Muscle of arm (tissue), 14 donors: ENCODE measurements at places on chromosomes 13 and 19. TPM values are rescaled to one million over a fixed set of nuclear protein-coding genes. Genes with fewer than 3 reads are reported as not detected.
A peak's percentile ranks its signal among the peaks of the same experiment; 100 is the strongest.

- DNase-seq, result peak; percentile 58
Measured at GRCh38 chr13:30615866-30616541, 1.7 kb upstream of the USPL1 start.

MATK gene
- polyA plus RNA-seq, result 0.51 TPM

CEACAM3 gene
- not detected for polyA plus RNA-seq

GRCh38 chr13:114122127-114122511 is 10.3 kb downstream of the RASA3 start:
- no peak for DNase-seq

CD320 gene
- polyA plus RNA-seq, result 19.9 TPM

DNA sequence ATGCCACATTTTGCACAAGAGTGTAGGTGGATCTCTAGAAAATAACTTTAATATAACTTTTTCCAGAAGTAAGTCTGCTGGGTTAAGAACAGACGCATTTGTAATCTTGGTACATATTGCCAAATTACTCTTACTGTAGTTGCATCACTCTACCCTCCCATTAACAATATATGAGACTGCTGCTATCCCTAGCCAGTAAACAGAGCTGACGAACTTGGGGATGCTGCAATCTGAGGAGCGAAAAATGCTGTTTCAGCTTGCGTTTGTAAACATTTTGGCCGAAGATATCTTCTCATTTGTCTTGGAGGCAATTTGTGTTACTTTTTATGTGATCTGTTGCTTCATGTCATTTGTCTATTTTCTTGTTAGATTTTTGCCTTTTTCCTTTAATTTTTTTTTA is 1482.8 kb downstream of the OLFM4 start:
- no peak for DNase-seq

DNA sequence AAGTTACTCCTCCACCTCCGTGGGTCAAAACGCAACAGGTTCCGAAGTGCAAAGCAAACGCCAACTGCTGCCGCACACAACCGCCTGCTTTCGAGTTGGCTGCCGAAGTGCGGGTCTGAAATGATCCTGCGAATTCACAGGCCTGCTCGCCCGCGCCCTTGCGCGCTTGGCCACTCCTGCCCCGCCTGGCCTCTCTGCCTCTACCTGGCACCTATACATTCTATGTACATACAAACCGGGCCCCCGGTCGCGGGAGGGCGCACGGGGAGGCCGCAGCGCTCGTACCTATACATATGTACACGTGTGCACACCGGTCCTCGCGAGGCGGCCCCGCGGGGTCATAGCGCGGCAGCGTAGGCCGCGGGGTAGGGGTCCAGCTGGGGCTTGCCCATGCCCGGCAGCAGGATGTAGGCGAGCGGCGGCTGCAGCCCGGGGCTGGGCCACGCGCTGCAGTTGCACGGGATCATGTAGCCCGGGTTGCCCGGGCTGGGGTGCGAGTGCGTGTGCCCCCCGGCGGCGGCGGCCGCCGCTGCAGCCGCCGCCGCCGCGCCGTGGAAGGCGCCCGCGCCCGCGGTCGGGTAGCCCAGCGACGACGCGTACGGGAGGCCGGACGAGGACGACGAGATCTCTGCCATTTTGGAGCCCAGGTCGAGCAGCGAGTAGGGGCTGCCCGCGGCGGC is 1.3 kb downstream of the SOX21 start:
- no peak for DNase-seq

DNA sequence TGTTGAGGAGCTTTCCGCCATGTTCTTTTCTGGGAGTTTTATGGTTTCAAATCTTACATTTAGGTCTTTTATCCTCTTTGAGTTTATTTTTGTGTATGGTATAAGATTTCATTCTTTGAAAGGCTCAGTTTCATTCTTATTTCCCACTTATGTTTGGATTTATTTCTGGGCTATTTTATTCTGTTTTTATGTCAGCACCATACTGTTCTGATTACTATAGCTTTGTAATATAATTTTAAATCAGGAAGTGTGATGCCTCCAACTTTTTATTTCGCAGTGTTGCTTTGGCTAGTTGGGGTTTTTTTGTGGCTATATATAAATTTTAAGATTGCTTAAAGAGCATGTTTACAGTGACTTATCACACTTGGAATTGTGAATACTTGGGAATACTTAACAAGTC is 135.1 kb downstream of the SIPA1L3 start:
- no peak for DNase-seq

EFNA2 gene
- polyA plus RNA-seq, result 0.40 TPM

- DNase-seq, result no peak
Measured at GRCh38 chr13:50845211-50845610, 1.7 kb upstream of the DLEU7 start.

GRCh38 chr13:98406427-98406826 is 170.5 kb downstream of the STK24 start:
- no peak for DNase-seq

GRCh38 chr13:98349731-98350305 is 172.7 kb upstream of the RNF113B start:
- DNase-seq, result no peak

GRCh38 chr19:15274477-15274876 is 42.2 kb upstream of the EPHX3 start:
- no peak for DNase-seq

DNA sequence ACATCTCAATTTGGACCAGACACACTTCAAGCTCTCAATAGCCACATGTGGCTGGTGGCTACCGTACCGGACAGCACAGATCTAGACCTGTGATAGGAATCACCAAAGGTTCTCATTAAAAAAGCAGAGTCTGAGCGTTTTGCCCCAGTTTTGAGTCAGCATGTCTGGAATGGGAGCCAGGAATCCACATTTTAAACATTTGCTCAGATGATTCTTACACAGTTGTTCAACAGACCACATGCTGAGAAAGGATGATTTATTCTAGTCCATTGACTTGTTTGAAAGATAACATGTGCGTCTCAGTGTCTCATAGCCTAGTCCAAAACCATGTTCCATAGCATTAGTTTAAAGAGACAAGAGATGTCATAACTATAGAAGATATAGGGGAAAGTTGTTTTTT is 53.4 kb downstream of the FLT3 start:
- DNase-seq, result no peak

UHRF1 gene
- 33.5 TPM for polyA plus RNA-seq

DMRTC2 gene
- polyA plus RNA-seq, result not detected

- no peak for DNase-seq
Measured at GRCh38 chr13:50016444-50016843, 1.2 kb downstream of the KCNRG start.

DNA sequence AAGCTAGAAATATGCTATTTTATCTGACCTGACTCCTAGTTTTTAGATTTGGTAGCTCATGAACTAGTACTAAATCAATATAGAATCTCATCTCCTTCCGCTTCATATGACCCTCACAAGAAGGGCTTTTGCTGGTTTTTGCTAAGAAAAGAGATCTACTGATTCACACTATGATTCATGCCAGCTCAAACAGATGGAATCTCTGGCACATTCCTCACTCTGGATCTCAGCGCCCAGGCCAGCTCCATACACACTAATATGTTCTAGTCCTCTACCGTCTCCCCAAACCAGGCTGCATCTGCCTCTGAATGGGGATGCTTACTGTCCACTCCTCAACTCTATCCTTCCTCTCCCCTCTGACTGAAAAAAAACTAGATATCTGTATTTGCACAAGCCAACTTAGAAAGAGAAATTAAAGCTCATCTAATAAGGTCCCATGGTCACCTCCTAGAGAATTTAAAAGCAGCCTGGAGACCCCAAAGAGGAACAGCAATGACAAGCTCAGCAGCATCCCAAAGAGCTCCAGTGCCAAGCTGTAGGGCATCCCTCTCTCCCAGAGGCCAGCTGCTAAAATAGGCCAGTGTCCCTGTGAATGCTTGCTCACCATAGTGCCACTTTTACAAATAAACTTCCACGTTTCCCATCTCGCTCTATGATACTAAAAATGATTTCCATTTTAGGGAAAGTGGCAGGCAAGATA is 74.9 kb downstream of the LHFPL6 start:
- no peak for DNase-seq

- DNase-seq, result peak; percentile 59
Measured at GRCh38 chr19:39502640-39503417, 4.1 kb downstream of the DLL3 start.

DNA sequence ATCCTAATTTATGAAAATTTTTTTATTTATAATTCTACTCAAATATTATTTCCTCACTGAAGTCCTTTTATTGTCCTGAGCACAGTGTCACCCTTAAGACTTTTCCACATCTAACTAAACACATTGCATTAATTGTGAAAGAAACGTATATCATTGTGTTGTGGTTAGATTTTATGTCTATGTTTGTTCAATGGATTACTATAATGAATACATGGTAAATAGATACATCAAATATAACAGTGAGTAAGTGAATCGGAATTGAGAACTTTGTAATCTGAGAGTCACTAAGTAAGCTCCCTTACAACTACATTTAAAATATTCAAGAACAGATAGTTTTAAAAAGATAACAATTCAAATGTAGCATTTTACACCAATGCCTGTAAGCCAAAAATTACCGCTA is 417.6 kb upstream of the PCDH20 start:
- no peak for DNase-seq

DNA sequence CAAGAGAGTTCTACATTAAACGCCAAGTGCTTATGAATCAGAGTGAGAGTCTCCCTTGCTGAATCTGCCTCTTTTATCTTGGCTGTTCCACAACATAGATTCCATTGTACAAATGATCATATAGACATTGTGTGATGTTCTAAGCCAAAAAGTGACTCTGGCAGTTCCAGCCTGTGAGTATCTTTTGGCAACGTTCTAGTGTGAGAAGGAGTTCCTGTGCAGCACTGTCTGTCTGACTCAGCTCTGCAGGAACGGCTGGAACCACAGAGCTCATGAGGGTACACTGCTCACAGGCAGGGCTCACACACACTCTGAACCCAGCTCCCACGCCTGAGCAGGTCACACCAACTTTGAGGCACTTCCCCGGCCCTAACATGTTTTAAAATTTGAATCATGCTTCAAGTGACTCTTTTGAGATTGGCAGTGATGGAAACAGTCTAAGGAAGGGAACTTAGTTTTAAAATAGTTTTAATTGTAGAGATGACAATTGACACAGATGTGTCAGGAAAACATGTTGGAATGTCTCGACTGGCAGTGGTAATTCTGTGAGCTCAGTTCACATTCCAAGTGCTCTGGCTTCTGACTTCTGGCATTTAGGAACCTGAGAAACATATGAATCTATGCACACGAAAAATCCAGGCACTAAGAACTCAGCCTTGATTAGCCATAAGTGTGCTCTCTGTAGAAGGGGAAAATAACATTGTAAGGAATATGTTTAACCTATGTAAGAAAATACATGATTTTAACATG is 272.0 kb downstream of the UQCRFS1 start:
- no peak for DNase-seq

ZNF284 gene
- 3.4 TPM for polyA plus RNA-seq

SIGLECL1 gene
- polyA plus RNA-seq, result not detected

SIGLEC8 gene
- 0.08 TPM for polyA plus RNA-seq

ADPRHL1 gene
- polyA plus RNA-seq, result 281 TPM

HNRNPL gene
- polyA plus RNA-seq, result 251 TPM

GRCh38 chr13:75368167-75368566 is 113.8 kb downstream of the TBC1D4 start:
- DNase-seq, result peak; percentile 18

SOX1 gene
- polyA plus RNA-seq, result not detected

GRCh38 chr19:8036434-8037099 is 16.0 kb upstream of the CCL25 start:
- no peak for DNase-seq

MAST1 gene
- polyA plus RNA-seq, result 0.62 TPM

NLRP4 gene
- not detected for polyA plus RNA-seq

LGALS7B gene
- polyA plus RNA-seq, result 1.2 TPM

DNA sequence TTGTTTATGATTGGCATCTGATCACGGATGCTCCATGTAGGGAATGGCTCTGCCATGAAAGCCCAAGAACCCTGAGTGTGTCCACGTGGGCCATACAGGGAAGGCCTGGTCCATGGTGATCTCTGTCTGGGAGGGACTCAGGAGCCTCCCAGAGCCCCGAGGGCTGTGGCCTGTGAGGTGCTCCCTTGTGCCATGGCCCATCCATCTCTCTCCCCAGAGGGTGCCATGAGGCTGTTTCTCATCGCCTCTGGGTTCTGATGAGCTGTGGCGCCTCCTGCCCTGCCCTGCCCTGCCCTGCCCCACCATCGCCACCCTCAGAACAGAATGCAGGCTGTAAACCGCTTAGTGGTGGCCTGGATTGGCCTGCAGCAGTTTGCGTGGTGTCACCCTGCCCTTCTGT is 83.1 kb downstream of the ATP11A start:
- no peak for DNase-seq

GRCh38 chr13:57638186-57638890 is 6.8 kb downstream of the PCDH17 start:
- DNase-seq, result no peak

- DNase-seq, result no peak
Measured at GRCh38 chr19:55189403-55189835, 9.3 kb upstream of the SYT5 start.

GRK1 gene
- not detected for polyA plus RNA-seq

- DNase-seq, result no peak
Measured at GRCh38 chr19:3840804-3841203, 28.0 kb downstream of the ZFR2 start.

ZNF682 gene
- 8.4 TPM for polyA plus RNA-seq

- DNase-seq, result no peak
Measured at GRCh38 chr13:69565334-69565733, 542.3 kb upstream of the ATXN8OS start.

- DNase-seq, result no peak
Measured at GRCh38 chr19:2127758-2128157, 23.6 kb downstream of the AP3D1 start.

GRCh38 chr19:3062165-3063105 is at the start of gene TLE5:
Gene TLE5 (minus strand): TSS chr19:3062495. CDS start chr19:3062200, 295 bp downstream.
- no peak for DNase-seq

ZNF497 gene
- polyA plus RNA-seq, result 2.0 TPM

DNA sequence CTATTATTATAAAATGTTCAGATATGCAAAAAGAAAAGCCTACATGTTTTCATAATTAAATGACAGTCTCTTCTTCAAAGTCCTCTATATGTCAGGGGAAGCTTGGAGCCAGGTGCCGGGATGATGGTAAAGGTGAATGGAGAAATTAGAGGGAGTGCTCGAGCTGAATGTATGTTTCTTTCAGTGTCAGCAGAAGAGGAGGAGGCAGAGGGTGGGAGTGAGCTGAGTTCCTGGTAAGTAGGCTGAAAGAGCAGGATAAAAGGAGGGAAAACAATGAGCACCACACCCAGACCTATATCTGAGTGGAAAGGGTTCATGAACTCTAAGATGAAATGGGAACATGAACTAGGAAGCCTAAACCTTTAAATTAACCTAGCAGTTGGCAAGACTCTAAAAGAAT is 307.6 kb upstream of the NBEA start:
- no peak for DNase-seq
